ENCODE measurements at places on chromosomes 4 and X. TPM values are rescaled to one million over a fixed set of nuclear protein-coding genes. Genes with fewer than 3 reads are reported as not detected.
A peak's percentile ranks its signal among the peaks of the same experiment; 100 is the strongest.

The EVC2 gene
- total RNA-seq = 1.7 TPM

The RS1 gene
- total RNA-seq = not detected

GRCh38 chr4:13535708-13536361 lies 8.5 kb downstream of the NKX3-2 start:
- no peak for DNase-seq
- H3K4me3 ChIP-seq = no peak overlapping the region
- H3K27ac ChIP-seq = peak overlapping the region; percentile 23
- peaks cover 14% of the 10 kb centered on the region for H3K36me3 ChIP-seq
- H3K4me1 ChIP-seq = peaks cover 19% of the 10 kb centered on the region

GRCh38 chrX:22686138-22686541 lies 313.6 kb upstream of the DDX53 start:
- no peak overlapping the region for H3K4me3 ChIP-seq
- no peaks in the 10 kb centered on the region for H3K27me3 ChIP-seq
- H3K4me1 ChIP-seq = no peaks in the 10 kb centered on the region
- no peak overlapping the region for H3K27ac ChIP-seq
- no peaks in the 10 kb centered on the region for H3K36me3 ChIP-seq

DNA sequence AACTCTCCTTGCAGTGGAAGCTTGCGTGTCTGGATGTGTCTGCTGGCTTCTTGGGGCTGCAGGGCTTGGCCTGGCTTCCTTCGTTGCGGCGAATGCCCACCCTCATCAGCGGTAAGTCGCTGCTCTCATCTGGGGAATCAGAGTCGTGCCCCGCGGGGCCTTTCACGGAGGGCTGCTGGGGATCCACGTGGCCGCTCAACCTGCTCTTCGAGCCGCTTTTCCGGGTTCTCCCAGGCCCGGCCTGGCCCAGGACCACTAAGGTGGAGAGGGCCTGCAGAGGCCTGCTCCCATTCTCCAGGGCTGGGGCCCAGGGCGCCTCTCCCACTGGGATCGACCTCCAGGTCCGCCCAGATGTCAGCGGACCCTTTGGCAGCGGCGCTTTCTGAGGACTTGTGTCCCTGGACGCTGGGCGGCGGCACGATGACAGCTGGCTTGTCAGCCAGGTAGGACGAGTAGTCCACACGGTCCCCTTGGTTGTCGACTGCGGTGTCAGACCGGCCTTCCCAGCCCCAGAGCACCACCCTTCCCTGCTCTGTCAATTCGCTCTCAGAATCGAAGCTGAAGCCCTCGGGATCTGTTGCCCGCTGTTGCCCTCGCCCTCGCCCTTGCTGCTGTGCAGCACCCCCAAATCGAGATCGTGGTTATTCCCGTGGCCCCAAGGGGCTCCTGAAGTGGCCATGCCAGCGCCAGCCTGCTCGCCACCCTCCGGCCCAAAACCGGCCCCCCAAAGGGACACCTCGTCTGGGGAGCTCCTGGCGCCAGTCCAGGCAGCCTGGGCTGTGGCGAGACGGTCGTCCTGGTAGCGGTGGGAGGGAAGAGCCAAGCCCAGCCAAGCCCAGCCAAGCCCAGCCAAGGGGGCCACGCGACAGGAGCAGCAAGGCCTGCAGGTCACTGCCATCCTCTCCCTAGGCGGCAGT lies 37.8 kb upstream of the NHSL2 start:
- H3K4me3 ChIP-seq = no peak overlapping the region
- DNase-seq = no peak
- H3K27ac ChIP-seq = no peak overlapping the region
- H3K36me3 ChIP-seq = no peaks in the 10 kb centered on the region
- H3K4me1 ChIP-seq = peaks cover 26% of the 10 kb centered on the region

GRCh38 chrX:75303795-75304194 lies 29.9 kb downstream of the UPRT start:
- no peak for DNase-seq
- no peak overlapping the region for H3K27ac ChIP-seq
- H3K36me3 ChIP-seq = peaks cover 34% of the 10 kb centered on the region

The EGF gene
- not detected for total RNA-seq

GRCh38 chrX:19840899-19841648 lies 46.3 kb downstream of the SH3KBP1 start:
- peaks cover 67% of the 10 kb centered on the region for H3K4me1 ChIP-seq
- H3K27me3 ChIP-seq = no peaks in the 10 kb centered on the region
- peaks cover 16% of the 10 kb centered on the region for H3K36me3 ChIP-seq
- DNase-seq = peak; percentile 63

The PPBP gene
- total RNA-seq = not detected

The CT45A3 gene
- total RNA-seq = not detected

Measured in activated CD4-positive, alpha-beta memory T cell treated with anti-CD3 and anti-CD28 coated beads for 36 hours (primary cell).